ENCODE measurements at places on chromosomes 2 and 18.

GRCh38 chr2:12006850-12007249, 260.4 kb downstream of the LPIN1 start:
- no peak for DNase-seq

DNA sequence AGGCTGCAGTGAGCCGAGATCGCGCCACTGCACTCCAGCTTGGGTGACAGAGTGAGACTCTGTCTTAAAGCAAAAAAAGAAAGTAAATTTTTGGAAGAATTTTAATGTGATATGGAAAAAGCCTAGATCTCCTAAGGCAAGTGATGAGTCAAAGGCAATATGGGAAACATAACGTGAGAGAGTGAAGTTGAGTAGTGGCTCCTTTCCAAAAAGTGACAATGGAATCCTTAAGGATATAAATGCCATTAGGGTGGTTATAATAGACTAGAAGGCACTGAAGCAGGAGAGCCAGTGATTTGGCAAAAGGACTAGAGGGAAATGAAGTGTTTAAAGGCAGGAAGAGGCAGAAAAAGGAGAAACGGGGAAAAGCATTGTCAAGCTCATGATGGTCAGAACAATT, 25.6 kb downstream of the ARHGAP28 start:
- DNase-seq, result no peak

DNA sequence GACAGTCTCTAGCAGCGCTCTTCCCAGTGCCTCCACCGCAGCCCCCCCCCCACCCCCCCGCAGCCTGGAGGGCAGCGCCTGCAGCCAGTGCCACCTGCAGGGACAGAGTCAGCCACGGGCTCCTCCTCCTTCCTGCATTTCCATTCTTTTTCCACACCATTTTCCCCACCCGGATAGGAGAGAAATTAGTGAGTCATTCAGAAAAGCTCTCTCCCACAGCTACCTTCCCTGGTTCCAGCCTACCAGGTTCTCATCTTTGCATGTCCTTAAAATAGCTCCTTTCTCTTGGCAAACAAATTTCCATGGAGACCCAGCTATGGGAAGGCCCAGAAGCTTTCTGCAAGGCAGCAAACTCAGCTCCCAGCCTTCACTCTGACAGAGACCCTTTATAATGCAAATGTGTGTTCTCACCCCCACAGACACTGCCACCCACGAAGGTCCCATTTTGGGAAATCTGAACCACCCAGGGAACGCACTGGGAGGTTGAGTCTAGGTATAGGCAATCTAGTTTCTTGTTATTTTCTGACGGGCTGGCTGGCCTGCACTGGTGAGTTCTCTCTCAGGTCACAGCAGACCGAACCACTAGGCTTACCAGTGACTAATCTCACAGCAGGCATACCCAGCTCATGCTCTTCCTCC, 41.8 kb upstream of the ATG16L1 start:
- no peak for DNase-seq

GRCh38 chr2:223970343-223971128, 13.3 kb downstream of the MRPL44 start:
- peak; percentile 25 for DNase-seq

DNA sequence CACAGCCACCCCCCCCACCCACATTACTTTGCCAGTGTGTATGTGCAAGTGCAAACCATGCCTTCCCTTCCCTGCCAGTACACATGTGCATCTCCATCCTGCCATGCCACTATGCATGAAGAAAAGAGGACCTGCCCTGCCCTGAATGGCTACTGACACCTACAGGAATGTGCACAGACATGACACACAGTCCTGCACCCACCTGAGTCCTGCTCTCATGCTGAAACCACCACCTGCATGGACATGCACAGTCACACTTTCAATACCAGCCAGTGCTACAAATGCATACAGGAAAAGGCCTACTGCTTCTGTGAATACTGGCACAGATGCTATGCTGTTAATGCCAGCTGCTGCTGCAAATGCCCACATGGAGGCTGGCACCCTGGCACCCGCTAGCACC, 334.4 kb upstream of the DLGAP1 start:
- DNase-seq, result no peak

DNA sequence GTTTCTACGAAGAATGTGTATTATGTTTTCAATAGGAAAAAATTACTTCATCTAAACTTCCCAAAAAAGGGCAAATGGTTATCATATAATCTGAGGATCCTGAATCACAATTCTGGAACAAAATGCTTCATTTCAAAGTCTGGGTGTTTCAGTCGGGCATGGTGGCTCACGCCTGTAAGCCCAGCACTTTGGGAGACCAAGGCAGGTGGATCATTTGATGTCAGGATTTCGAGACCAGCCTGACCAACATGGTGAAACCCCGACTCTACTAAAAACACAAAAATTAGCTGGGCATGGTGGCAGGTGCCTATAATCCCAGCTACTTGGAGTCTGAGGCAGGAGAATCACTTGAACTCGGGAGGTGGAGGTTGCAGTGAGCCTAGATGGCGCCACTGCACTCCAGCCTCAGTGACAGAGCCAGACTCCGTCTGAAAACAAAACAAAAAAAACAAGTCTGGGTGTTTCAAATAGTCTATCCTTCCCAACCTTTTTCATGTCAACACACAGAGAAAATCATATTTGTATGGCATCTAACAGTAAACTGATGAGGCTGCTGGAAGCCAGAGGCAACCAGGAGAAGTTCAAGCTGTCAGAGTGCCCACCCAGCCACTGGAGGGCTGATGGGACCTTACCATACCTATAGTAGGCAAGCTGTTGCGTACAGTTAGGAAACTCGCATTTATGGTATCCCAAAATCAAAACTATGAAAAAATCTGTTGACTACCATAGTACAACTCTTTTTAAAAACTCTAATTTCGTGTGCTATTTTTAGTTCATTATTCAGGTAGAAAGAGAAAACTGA, 14.6 kb downstream of the NBAS start:
- DNase-seq, result no peak

DNA sequence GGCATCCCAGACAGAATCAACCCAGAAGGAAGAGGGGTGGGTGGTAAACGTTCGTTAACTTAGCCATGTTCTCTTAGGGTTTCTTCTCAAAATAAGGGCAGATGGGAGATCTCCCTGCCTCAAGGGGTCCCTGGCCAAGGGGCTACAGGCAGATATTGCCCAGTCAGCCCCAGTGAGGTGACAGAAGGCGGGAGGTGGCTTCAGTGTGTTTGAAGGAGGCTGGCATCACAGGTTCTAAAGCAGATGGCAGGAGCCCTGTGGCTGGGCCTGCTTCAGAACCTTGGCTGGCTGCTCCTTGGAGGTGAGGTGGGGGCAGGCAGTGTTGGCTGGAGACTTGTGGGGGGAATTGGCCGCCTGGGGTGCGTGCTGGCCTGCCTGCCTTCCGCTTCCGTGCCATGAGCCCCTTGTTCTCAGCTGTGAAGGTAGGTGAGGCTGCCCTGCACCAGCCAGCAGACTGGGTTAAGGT, 23.5 kb downstream of the HPCAL1 start:
- DNase-seq, result no peak

- no peak for DNase-seq
These were observed 197.1 kb downstream of the TCF4 start for GRCh38 chr18:55390898-55391297.

DNA sequence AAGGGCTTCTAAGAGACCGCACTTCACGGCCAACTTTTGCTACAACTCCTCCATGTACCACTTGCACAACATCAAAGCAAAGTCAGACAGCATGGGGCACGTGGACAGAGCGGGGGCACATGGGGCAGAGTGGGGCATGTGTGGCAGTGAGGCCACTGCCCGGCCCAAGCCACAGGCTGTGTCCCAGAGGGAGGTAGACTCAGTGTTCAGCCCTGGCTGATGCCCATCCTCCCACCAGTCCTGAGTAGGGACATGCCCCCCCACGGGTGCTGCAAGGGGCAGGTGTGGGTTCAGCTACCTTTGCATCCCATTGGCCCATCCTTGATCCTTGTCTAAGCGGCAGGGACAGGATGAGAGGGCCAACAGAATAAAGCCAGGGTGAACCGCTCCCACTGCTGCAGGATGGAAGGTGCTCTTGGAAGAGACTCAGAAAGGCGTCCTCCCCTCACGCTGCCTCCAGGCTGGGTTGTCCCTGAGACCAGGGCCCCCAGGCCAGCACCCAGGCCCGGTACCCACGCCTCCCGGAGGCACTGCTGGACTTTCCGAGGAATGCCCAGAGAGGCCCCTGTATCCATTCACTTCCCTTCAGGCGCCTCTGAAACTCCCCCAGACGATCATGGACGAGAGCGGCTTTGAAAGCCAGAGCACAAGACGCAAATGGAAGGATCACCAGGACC, 218.2 kb downstream of the NDUFA10 start:
- DNase-seq, result no peak

- no peak for DNase-seq
These were observed at the start of gene HOXD3 for GRCh38 chr2:176156807-176157498. HOXD3 (plus strand) TSS chr2:176157307; CDS start chr2:176169115, 11,808 bp downstream.

All from stimulated activated naive B cell treated with anti-CD40 and anti-IgM and Interleukin-4, amounts not matched to agents 10 μg/mL and 1 μg/mL and 100 μg/mL, for 72 hours (primary cell).